ENCODE measurements at places on chromosomes 7 and 10.

DNA sequence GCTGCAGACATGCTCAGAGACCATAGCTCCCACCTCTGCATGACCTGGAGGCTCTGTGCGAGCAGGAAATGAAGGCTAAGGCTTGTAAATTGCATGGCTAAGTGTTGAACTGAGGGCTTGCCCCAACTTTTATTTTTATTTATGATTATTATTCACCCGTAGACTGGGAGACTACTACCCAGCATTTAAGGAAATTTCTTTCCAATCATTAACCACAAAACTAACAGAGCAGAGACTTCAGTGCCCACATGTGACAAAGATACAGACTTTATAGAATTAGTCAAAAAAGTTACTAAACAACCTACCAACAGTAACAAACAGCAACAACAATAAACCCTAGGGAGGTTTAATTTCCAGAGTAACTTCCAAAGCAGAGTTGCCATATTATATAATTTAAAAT, 39.7 kb downstream of the MCMBP start:
- DNase-seq: no peak

DNA sequence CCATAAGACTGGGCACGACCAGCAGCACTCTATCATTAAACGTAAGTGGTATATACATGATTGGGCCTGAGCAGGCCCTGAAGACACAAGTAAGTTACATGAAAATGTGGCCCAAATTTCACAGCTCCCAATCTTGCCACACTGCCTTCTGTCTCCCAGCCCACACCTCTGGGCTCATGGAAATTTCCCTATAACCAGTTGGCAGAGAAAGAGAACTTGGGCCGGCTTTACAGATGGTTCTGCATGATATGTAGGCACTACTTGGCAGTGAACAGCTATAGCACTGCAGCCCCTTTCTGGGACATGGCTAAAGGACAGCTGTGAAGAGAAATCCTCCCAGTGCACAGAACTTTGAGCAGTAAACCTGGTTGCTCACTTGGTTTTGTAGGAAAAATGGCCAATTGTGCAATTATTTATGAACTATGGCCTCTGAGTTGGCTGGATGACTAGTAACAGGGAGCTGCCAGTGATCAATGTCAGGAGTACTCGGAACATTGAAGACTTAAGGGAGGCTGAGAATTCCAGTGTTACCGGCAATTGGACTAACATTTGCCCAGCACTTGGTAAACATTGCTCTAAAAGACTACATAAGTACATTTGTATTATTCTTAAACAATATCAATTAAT, 1006.6 kb upstream of the LRRN3 start:
- DNase-seq: no peak

DNA sequence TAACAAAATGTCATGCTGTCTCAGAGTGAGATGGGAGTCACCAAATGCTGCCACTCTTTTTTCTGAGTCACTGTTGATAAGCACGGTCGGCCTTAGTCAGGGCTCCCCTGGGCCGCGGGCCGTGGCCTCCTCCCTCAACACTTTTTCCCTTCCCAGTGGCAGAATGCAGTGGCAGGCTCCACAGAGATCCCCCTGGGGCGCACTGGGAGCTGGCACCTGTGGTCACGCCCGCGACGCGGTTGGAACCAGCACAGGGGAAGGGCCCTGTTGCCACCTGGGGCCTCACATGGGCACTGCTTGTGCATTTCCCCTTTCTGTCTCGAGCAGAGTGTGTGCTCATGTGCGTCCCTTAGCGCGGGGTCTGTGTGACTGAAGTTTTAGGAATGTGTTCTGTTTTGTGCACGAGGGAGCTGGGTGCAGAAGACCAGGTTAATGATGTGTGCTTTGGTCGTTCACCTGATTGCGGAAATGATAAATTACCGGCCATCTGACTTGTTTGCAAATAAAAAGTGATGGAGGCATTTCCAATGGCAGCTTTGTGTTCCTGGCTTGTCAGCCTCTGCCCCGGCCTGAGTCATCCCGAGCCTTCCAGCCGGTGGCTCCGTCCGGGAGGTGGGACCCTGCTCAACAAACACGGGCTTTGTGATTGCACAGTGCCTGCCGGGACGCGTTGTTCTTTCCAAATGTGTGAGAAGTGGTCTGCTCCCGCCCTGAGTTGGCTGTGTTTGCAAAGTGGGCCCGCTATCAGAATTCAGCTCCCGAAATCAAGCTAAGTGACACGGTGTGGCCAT, 100.7 kb downstream of the NKX6-2 start:
- no peak for DNase-seq

DNA sequence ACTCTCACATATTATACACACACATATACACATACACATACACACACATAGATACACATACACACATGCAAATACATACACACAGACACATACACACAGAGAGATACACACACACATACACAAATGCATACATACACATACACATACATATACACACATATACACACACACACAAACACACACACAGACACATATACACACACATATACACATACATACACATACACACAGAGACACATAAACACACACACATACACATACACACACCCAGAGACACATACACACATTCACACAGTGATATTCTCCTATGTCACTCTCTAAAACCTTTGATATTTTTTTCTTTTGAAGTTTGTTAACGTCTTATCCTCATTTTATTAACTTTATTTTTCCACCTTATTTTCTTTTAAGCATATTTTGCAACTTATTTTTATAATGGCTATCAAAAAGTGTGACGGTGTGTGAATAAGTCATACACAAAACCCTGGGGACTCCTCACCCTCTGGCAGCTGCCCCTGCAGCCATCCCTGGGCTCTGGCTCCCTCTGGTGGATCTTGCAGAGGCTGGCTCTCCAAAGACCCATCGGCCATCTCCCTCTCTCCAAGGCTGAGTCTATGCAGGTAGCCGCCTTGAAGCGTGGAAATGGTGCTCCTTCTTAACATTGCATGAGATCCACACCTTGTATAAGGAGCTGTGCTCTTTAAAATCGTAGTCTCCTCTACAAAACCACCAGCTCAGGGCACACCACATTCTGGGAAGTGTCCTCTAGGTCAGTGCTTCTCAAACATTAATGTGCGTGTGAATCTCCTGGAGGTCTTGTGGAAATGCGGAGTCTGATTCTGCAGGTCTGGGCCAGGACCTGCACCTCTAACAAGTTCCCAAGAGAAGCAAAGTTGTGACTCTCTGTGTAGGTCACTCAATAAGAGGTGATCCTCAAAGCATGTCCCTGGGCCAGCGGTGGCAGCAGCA, 4.1 kb upstream of the C10orf120 start:
- peak; percentile 20 for DNase-seq

GRCh38 chr10:84200537-84201243, 6.4 kb downstream of the CDHR1 start:
- DNase-seq: no peak

DNA sequence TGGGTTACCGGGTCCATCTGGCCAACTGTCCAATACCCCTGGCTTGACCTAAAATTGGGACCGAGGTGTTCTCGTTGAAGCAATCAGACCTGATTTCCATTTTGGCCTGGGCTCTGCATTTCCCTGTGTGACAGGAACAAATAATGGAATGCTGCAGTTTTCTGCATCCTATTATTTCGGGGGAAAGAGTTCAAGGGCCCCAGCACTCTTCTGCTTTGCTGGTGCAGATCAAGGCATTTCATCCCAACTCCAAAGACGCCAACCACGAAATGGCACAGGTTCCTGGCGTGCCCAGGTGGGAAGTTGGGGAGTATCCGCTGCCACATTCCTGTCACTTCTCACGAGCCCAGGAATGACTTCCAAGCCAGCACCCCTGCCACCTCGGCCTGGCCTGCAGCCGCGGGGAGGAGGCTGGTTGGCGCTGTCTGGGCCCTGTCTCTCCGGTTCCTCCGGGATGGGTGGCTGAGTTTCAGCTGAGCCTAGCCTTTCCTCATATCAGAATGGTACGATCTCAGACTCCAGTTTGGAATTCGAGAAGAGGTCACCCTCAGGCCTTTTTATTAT, 56.5 kb downstream of the FAM171A1 start:
- no peak for DNase-seq

GRCh38 chr10:65340340-65340739, 1585.5 kb upstream of the LRRTM3 start:
- DNase-seq: no peak

DNA sequence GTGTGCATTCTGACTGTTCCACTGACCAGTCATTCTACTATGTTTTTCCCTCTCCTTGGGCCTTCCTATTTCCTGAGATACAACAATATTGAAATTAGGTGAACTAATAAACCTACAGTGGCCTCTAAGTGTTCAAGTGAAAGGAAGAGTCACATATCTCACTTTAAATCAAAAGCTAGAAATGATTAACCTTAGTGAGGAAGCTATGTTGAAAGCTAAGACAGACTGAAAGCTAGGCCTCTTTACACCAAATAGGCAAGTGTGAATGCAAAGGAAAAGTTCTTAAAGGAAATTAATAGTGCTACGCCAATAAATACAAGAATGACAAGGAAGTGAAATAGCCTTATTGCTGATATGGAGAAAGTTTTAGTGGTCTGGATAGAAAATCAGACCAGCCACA, 5.7 kb upstream of the DYNC1I1 start:
- DNase-seq: no peak

- DNase-seq: no peak
Measured at GRCh38 chr10:17831341-17831740, 22.2 kb downstream of the MRC1 start.

DNA sequence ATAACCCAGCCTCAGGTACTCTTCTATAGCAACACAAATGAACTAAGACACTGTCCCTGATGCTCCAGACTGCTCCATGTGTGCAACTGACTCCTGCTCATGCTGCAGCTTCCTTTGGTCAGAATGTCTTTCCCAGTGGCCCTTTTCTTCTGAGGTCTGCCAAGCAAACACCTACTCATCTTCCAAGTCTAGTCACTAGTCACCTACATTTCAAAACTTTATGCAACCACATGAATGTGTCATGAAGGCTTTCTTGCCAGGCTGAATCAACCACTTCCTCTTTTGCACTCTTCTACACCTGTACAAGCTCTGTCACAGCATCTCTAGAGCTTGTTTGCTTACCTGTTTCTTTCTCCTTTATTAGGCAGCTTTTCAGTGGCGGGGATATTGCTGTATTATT, 75.8 kb downstream of the LSMEM1 start:
- DNase-seq: no peak

- DNase-seq: no peak
Measured at GRCh38 chr7:29084832-29085231, 61.5 kb downstream of the CPVL start.

DNA sequence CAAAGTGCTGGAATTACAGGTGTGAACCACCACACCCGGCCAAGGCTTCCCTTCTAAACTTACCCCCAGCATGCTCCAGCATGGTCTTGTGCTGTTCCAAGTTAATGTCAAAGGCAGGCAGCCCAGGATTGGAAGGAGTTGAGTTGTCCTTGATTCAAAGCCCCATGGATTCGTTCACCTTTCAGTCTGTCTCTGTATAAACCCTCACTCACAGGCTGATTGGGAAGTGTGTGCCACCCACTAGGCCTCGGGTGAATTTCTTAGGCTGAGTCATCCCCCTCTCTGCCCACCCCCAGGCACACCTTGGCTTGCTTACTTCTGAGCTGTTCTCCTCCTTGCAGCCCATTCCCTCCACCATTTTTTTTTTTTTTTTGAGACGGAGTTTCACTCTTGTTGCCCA, 13.3 kb upstream of the PRDX3 start:
- peak; percentile 22 for DNase-seq

- DNase-seq: no peak
Measured at GRCh38 chr7:74019149-74019548, 8.8 kb upstream of the ELN start.

GRCh38 chr7:142556740-142557139, 192.5 kb upstream of the PRSS1 start:
- no peak for DNase-seq

- DNase-seq: no peak
Measured at GRCh38 chr7:107803009-107803610, at the start of gene SLC26A3. Gene SLC26A3 (minus strand): TSS chr7:107803223. CDS start chr7:107794509, 8,714 bp downstream.

- DNase-seq: no peak
Measured at GRCh38 chr10:67678335-67678974, 17.5 kb downstream of the CTNNA3 start.

DNA sequence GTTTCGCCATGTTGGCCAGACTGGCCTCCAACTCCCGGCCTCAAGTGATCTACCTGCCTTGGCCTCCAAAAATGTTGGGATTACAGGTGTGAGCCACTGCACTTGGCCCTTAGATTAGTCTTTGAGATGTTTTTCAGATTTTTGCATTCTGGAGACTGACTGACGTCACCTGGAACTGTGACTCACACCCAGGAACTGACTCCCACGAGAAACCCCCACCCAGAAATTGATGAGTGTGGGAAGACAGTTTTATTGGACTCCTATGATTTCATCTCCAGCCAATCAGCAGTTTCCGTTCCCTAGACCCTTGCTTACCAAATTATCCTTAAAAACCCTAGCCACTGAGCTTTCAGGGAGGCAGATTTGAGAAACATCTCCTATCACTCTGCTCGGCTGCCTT, 867.3 kb downstream of the TYW1 start:
- DNase-seq: no peak

GRCh38 chr10:119243967-119244366, 36.6 kb downstream of the GRK5 start:
- DNase-seq: no peak

Data from stimulated activated CD4-positive, alpha-beta T cell treated with anti-CD3 and anti-CD28 coated beads, Interleukin-12 subunit alpha, Interleukin-12 subunit beta, amount 100 ng/mL, for 48 hours (primary cell).